Stimulated activated CD8-positive, alpha-beta memory T cell treated with anti-CD3 and anti-CD28 coated beads, Interleukin-7, amount 100 ng/mL, for 24 hours (primary cell): ENCODE measurements at places on chromosomes 2 and 18.

- no peak for DNase-seq
Observed at GRCh38 chr2:101364878-101365277, 22.4 kb downstream of the CREG2 start.

- no peak for DNase-seq
Observed at GRCh38 chr2:83113953-83114352, 1345.1 kb downstream of the SUCLG1 start.

- no peak for DNase-seq
Observed at GRCh38 chr2:64463781-64464180, 9.8 kb downstream of the LGALSL start.

GRCh38 chr2:182621810-182622209, 94.2 kb upstream of the DNAJC10 start:
- no peak for DNase-seq
